ENCODE measurements at places on chromosomes 6 and 20.

GRCh38 chr6:68108233-68108835 is 526.7 kb upstream of the ADGRB3 start:
- peak; percentile 30 for DNase-seq

DNA sequence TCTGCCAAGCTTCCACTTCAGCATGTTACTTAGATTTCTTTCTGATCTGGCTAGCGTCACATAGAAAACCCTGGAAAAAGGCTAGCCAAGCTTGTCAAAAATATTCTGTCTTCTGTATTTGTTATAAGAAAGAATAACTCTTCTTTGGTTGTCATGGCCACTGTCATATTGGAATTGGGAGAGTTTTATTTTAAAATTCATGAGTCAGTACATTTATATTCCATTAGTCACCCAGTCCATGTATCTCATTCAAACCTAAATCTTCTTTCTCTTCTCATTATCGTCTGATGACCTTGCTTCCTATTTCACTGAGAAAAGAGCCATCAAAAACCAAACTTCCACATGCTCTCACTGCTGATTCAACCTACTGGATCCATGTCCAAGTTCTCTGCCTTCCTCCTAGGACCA is 65.7 kb downstream of the EPM2A start:
- peak; percentile 68 for DNase-seq

DNA sequence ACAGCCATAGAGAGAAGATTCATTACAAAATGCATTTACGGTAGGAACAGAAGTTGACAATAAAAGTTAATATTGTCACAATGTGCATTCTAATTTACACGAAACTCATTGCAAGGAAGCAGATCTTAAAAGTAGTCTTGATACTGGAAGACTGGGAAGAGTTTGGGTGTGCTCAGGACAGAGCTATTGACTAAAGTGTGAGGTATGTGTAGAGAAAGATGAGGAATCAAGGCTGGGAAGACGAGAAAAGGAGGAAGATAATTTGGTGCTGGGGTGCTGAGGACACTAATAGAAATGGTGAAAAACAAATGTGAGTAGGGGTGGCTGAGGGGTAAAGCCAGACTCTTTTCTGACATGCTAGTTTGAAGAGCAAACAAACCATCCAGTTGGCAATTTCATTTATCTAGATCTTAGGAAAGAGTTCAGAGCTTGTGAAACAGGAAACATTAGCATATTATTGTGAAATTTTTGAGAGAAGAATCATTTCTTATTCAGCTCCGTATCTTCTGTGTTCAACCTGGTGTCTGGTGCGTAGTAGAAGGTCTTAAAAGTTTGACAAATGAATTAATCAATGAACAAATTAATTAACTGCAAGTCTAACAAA is 72.7 kb downstream of the ELOVL4 start:
- peak; percentile 17 for DNase-seq

DNA sequence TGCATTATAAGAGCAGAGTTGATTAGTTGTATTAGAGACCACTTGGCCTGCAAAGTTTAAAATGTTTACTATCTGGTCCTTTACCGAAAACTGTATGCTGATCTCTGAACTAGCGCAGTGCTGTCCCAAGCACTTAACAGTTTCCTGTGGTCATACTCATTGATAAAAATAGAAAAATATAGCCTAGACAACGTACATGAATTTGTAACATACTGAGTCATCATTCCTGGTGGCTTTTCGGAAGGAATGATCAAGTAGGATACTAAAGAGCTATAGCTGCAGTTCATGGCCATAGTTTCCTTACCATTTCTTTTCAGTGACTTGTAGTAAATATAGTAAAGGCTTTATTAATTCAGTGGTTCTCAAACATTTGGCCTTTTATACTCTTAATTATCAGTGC is 18.4 kb downstream of the TTK start:
- DNase-seq: peak; percentile 64

DNA sequence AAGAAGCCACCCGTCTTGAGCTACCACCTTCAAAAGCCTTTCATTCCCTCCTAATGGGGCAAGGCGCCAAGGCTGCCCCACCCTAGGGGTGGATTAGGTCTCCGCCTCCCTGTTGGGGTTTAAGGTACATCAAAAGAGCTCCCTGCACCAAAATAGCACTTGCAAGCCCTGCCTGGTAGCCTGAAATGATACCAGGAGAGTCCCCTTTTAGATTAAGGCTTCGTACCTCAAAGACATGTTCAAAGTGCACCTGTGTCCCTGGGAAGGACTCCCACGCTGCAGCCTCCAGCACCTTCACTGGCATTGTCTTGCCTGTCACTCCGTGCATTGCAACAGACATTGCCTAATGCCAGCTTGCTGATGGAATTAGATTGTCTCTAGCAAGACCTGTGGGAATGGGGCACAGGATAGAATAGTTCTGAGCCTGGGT is 15.7 kb upstream of the CDKN1A start:
- no peak for DNase-seq
